Activated naive CD8-positive, alpha-beta T cell treated with anti-CD3 and anti-CD28 coated beads for 36 hours (primary cell): ENCODE measurements at places on chromosomes 6 and 20. TPM values are rescaled to one million over a fixed set of nuclear protein-coding genes. Genes with fewer than 3 reads are reported as not detected.

The WASF1 gene
- total RNA-seq, result 5.3 TPM

- DNase-seq, result no peak
Observed at GRCh38 chr20:13202565-13202964, 18.5 kb upstream of the ISM1 start.

DNA sequence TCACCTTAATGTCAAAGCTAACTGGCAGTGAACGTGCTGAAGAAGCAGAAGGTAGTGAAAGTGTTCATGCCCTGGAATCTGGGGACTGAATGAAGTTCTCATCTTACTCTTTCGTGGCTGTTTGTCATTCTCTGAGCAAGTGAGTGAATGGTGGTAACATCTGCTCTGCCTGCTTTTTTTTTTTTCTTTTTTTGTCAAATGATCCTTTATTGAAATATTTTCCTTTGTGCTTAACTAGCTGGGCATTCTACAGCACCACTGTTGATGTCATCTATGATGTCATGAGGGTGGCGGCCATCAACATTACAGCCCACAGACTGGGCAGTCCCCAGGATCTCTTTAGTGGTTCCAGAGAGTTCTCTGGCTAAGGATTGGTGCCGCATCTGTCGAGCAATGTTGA, 65.2 kb downstream of the RIN2 start:
- DNase-seq, result no peak

DNA sequence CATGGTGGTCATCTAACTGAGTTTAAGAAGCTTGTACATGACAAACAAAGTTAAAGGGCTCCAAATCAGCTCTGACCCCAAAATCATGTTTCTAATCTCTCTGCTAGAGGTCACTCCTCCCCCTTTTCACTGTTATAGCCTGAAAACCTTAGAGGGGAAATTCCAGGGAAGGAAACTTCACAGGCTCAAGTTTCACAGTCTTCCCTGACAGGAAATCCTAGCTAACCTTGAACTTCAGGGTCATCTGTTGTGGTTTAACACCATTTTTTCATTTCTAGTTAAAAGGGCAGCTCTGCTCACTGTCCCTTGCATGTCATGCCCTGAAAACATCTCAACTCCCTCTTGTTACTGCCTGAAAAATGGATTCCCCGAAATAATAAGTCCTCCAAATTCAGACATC, 104.4 kb upstream of the BMP2 start:
- DNase-seq, result no peak

DNA sequence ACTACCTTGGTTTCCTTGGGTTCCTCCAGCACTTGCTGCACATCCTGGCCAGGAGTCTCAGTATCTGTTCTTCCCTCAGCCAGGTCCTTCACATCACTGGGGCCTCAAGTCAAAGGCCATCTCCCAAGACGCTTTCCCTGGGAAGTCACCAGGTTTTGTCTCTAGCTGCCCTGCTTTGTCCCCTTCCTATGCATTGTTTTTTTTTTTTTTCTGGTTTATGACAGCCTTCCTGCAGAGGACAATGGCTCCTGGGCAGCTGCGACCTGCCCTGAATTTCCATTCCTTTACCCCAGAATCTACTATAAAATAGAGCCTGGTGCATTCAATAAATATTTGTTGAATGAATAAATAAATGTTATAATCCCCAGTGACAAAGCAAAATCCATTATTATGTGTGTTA, 687.3 kb downstream of the QKI start:
- DNase-seq, result no peak

DNA sequence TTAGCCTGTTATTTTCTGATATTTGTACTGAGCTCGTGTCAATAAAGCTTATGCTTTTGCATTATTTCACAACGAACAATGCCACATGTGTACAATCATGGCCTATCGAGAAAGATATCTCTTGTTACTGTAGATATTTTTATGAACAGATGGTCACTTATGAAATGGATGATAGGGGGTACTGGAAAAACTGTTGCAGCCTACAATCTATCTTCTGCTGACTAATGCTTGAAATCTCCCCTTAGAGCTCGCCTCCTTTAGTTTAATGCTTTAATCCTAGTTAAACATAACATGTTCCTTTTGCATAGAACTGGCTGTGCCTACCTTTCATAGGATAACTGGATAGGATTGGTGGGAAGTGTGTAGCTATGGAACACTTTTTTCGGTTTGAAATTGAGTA, 296.2 kb downstream of the FARS2 start:
- DNase-seq, result no peak

GRCh38 chr6:166598441-166599138, 12.1 kb upstream of the RAMACL start:
- no peak for DNase-seq

- no peak for DNase-seq
Observed at GRCh38 chr6:149871182-149871581, 7.0 kb upstream of the LRP11 start.

The MAPK13 gene
- 53.5 TPM for total RNA-seq

GRCh38 chr6:89050697-89051096, 29.9 kb upstream of the PNRC1 start:
- no peak for DNase-seq

- no peak for DNase-seq
Observed at GRCh38 chr20:61901392-61902220, 164.1 kb downstream of the TAF4 start.

The DEFB124 gene
- not detected for total RNA-seq

The PSMB1 gene
- total RNA-seq, result 270 TPM

GRCh38 chr6:19368511-19368910, 468.7 kb upstream of the ID4 start:
- no peak for DNase-seq

- DNase-seq, result no peak
Observed at GRCh38 chr6:96542702-96543101, 20.2 kb upstream of the FHL5 start.

DNA sequence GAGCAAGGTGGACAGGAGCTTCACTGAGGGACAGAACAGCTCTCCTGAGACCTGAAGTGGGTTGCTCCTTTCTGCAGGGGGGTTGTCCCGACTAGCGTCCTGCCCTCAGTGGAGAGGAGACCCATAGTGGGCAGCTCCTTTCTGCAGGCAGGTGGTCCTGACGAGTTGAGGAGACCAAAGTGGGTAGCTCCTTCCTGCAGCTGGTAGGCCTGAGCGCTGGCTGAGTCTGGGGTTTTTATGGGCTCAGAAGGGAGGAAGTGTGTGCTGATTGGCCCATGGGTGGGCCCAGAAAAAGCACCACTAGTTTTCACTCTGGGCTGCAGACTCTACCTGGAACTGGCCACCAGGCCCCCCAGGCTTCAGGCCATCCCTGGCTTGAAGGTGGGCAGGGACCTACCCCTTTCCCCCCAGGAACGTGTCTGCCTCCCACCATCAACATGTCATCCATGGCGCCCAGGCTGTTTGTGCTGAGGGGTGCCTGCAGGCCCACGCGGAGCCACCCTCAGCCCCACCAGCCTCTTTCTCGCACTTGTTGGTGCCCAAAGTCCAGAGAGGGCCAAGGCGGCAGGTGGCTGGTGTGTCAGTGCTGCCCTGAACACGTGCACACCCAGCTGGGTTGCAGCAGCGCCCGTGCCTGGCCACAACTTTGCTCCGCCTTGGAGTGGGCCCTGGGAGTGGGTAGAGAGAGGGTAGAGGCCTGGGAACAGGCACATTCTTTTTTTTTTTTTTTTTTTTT, 1.6 kb upstream of the DEK start:
- no peak for DNase-seq

The C20orf141 gene
- total RNA-seq, result not detected

DNA sequence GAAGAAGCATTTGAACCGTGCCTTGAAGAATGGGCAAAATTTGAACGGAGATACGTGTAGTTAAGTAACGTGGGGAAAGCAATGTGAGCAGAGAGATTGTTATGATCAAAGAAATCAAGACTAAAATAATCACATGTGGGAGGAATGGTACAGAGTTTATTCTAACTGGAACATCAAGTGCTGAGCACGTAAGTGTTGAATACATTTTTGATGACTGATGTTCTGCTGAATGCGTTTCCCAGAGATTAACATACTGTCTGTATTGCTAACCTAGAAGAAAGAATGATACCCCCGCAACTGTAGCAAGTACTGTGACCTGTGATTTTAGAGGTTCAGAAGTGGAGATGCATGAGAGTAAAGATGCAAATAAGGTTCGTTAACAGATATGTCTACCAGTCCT, 146.9 kb upstream of the EPHA7 start:
- no peak for DNase-seq

The GSTA3 gene
- total RNA-seq, result not detected

GRCh38 chr6:117590447-117590846, 11.9 kb downstream of the GOPC start:
- no peak for DNase-seq

GRCh38 chr6:154276810-154277628, 79.6 kb downstream of the IPCEF1 start:
- no peak for DNase-seq

GRCh38 chr6:79168695-79168980, 65.8 kb downstream of the HMGN3 start:
- DNase-seq, result no peak

The DEFB114 gene
- not detected for total RNA-seq

The PRPF6 gene
- total RNA-seq, result 64.5 TPM

The ADGRF1 gene
- not detected for total RNA-seq

The C6orf52 gene
- total RNA-seq, result 6.3 TPM

DNA sequence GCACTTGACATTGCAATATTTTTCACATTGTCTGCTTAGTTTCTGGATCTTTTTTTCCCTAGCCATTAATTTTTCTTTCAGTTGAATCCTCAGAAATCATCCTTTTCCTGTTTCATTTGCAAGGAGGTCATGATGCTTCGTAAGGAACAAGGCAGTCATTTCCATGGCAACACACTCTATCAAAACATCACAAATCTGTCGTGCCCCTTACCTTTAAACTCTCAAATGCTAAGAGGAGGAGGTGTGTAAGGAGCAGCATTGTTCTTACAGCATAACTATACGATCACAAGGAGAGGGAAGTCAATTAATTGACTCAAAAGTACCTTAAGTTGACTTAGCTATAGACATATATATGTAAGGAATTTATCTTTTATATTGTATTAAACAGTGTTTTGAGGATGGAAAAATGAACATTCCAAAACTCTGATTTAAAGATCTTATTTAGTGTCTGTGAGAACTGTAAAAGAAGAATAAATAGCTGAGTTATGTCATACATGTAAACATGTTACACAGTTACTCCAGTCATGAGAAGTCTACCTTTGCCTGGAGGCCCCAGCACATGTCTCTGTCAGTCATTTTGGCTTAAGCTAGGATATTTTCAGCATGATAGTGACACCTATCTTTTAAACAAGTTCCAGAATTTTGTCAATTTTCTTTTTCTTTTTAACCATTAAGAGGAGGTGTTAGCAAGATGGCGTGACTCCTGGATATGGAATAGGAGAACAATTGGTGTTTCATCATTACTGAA, 41.6 kb downstream of the CDKAL1 start:
- no peak for DNase-seq

The GGTLC1 gene
- total RNA-seq, result not detected

The DDX39B gene
- total RNA-seq, result 580 TPM

- DNase-seq, result no peak
Observed at GRCh38 chr6:16914184-16914583, 152.9 kb upstream of the ATXN1 start.

The CYP21A2 gene
- total RNA-seq, result not detected

The SLC22A7 gene
- not detected for total RNA-seq

DNA sequence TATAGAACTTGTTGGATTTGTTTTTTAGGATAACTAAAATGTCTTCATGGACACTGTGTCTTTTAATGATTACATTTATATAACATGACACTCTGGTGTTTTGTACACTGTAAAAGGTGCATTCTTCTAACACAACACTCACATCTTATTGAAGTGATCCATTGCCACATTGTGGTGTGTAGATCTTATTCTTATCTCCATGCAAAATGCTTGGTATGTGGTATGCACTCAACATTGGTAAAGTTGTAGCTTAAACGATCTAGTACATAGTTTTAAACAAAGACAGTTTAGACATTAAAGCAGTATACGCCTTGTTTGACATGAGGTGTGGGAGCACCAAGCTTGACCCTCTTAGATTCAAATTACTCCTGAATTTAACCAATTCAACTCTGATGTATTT, 84.7 kb downstream of the SASH1 start:
- no peak for DNase-seq

DNA sequence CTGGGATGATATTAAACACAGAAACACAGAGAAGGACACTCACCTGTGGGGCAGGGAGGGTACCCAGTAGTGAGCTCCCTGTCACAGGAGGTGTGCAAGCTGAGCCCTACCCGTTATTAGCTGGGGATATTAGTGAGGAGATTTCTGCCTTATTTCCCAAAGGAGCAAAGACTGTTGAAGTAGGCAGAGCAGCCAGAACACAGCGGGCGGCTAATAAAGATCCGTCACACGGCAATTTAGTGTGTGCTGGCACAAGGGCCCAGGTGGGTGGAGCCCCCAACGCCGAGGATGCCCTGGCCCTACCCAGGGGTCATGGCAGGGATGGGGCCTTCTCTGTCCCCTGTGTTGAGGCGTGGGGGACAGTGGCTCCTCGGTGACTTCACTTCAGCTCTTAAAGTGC, 8.3 kb downstream of the VSTM2L start:
- no peak for DNase-seq

The NCR2 gene
- total RNA-seq, result 0.44 TPM

The CST2 gene
- total RNA-seq, result not detected

DNA sequence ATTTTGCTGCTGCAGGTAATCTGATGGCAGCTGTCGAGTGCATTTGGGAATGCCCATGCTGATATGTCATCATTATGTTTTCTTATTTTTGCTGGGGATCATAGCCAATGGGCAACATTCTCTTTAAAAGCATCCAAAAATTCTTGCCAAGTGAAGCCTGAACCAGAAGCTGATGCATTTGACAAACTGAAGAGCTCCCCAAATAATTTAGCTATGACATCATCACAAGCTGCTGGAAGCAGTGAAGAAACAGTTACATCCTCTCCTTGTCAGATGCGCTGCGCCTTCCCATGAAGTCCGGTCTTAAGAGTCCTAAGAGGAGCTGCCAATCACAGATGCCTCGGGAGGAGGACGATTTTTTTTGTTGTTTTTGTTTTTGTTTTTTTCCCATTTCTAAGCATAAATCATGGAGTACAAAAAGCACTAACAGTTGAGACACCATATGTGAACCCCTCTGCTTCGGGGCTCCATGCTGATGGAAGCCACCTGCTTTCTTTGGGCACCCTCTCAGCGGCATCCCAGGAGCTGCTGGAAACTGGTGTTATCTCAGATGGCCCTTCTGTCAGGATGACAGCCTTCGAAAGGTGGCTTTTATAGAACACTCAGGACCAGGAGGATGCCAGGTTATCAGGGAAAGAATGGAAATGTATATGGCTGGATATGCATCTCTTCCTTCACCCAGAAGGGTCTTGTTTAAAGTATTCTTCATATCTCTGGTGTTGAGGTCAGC, 56.1 kb upstream of the FOXQ1 start:
- no peak for DNase-seq

DNA sequence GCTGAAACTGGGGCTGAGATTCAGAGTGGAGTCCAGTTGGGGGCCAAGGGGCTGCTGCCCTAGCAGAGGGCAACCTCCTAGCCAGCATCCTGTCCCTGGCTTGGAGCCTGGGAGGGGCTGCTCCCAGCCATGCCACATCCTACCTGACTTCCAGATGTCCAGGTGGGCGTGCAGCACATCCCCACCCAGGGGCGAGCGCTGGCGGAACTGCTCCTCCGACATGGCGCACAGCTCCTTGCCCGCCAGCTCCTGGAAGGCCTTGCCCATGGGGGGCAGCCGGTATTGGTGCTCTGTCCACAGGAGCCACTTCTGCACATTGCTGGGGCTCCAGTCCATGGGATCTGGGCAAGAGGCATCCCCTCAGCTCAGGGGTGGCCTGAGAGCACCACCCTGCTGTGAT, 15.3 kb downstream of the SPDEF start:
- no peak for DNase-seq

GRCh38 chr6:25834950-25835349, 3.1 kb upstream of the SLC17A1 start:
- DNase-seq, result no peak

The LAMA5 gene
- 0.38 TPM for total RNA-seq

- DNase-seq, result no peak
Observed at GRCh38 chr20:33065785-33066184, 12.1 kb downstream of the BPIFB3 start.

The SLC2A4RG gene
- total RNA-seq, result 25.7 TPM
